Left kidney (tissue), 8 donors: ENCODE measurements at places on chromosomes 7 and 10. TPM values are rescaled to one million over a fixed set of nuclear protein-coding genes. Genes with fewer than 3 reads are reported as not detected.

GRCh38 chr7:151113344-151114150 lies 27.3 kb downstream of the AGAP3 start:
- no peak for DNase-seq

GRCh38 chr7:45650404-45651394 lies 76.5 kb downstream of the ADCY1 start:
- DNase-seq: no peak

GRCh38 chr10:127968027-127968441 lies 61.1 kb downstream of the PTPRE start:
- no peak for DNase-seq

DNA sequence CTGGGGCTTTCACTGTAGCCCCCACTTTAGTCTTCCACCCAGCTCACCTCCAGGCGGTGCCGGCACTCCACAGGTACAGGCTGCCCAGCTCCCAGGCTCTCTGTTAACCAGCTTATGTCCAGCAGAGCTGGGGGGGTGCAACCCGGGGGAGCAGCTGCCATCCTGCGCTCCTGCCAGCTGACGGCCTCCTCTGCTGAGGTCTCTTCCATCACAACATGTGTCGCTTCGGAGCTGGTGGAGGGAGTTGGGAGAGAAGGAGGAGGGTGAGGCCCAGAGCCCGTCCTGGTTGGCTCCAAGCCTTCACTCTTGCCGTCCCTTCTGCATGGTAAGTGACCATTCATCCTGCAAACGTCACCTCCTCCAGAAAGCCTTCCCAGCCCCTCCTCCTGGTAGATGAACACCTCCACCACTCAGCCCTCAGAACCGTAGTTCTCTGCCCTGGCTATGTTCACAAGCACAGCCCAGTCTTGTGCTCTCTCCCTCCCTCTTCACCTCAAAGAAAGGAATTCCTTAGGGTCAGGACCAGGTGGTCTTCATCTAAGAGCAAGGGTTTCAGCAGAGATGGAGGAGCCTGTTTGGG lies 1.6 kb downstream of the POLM start:
- DNase-seq: no peak

- no peak for DNase-seq
Measured at GRCh38 chr10:97723001-97723400, 9.5 kb downstream of the MARVELD1 start.

- DNase-seq: no peak
Measured at GRCh38 chr7:7510794-7511193, 24.9 kb downstream of the COL28A1 start.

DNA sequence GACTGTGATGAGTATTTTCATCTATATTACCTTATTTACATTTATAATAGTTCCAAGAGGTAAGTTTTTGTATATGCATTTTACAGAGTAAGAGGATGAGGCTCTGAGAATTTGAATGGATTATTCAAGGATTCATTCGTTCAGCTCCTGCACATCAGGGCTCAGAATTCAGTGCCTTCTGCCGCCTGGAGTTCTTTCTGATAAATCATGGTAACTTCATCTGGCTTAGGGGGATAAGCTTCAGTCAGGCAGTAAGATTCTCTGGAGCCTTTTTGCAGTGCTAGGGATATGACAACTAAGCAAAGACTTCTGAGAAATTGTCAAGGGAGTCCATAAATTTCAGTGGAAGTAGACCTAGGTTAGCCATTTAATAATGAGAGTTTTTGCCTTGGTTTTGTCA lies 668.6 kb downstream of the NRG3 start:
- no peak for DNase-seq

The TYW1 gene
- 26.3 TPM for polyA plus RNA-seq

The TRIM50 gene
- polyA plus RNA-seq: 0.32 TPM

The CLDN4 gene
- polyA plus RNA-seq: 56.5 TPM
